Umbilical cord (tissue), 2 donors: ENCODE measurements at places on chromosomes 2 and 18.

GRCh38 chr2:185284696-185285095 lies 453.9 kb upstream of the FSIP2 start:
- no peak for DNase-seq

DNA sequence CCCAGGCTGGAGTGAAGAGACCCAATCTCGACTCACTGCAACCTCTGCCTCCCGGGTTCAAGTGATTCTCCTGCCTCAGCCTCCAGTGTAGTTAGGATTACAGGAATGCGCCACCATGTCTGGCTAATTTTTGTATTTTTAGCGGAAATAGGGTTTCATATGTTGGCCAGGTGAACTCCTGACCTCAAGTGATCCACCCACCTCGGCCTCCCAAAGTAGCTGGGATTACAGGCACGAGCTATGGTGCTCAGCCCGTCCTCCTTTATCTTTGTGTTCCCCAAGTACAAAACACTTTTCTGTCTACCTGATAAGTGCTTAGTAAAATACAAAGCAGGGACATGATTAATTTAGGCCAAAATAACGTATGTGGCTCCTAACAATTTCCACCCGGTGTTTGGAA lies 91.2 kb upstream of the STK17B start:
- DNase-seq = no peak

- DNase-seq = no peak
Observed at GRCh38 chr2:8096484-8096883, 585.4 kb upstream of the ID2 start.

DNA sequence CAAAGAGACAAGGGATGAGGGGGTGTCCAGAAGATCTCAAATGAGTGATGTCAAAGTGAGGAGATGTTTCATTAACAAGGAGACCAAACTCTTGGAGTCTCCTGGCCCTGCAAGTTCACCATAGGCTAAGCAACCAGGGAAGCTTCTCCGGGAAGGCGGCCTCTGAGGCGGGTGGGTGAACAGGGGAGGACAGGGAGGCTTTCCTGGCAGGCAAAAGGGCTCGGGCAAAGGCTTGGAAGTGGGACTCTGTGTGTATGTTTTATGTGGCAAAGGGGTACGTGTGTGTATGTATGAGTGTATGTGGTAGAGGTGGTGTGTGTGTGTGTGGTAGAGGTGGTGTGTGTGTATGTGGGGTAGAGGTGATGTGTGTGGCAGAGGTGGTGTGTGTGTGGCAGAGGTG lies 163.9 kb downstream of the DYSF start:
- DNase-seq = no peak

DNA sequence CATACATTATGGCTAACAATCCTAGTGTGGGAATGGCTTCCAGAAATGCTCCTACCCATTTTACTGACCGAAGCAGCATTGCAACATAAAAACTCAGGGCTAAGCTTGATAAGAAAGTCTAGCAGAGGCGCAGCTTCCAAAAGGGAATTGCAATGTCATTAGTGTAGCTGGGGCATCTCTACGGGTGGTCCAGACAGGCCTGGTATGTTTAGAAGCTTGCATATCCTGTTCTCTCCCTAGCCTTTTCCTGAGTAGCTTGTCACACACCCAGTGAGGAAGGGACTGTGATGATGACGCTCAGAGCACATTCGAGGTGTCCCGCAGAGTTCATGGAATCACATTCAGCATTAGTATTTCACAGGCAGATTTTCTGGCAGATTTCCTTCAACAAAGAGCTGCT lies 38.0 kb upstream of the COL5A2 start:
- peak; percentile 92 for DNase-seq

- no peak for DNase-seq
Observed at GRCh38 chr18:31563778-31564177, 27.9 kb upstream of the TTR start.

DNA sequence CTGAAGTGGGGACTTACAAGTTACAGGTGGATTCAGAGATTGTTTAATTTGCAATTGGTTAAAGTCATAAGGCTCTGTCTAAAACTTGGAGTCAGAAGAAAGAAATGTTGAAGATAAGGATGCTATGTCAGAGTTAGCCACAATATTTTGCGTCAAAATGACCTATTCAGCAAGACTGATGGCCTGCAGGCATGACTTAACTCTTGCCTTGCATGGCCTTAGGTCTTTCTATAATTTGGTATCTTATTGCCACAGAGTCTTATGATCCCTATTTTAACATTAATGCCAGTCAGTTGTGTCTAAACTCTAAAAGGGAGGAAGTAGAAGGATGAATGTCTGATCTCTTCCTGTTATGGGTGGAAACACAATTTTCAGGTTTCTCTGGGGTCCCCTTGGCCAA lies 5.2 kb upstream of the COMMD1 start:
- DNase-seq = no peak

GRCh38 chr2:199307461-199307860 lies 150.3 kb downstream of the SATB2 start:
- DNase-seq = no peak

GRCh38 chr2:233901367-233901766 lies 15.8 kb upstream of the TRPM8 start:
- DNase-seq = no peak

DNA sequence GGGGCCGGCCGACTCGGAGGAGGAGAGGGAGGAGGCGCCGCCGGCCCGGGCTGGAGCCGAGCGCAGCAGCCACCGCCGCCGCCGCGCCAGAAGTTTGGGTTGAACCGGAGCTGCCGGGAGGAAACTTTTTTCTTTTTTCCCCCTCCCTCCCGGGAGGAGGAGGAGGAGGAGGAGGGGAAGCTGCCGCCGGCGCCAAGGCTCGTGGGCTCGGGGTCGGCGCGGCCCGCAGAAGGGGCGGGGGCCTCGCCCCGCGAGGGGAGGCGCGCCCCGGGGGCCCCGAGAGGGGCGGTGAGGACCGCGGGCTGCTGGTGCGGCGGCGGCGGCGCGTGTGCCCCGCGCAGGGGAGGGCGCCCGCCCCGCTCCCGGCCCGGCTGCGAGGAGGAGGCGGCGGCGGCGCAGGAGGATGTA lies 316 bp downstream of the CRIM1 start:
- DNase-seq = no peak

DNA sequence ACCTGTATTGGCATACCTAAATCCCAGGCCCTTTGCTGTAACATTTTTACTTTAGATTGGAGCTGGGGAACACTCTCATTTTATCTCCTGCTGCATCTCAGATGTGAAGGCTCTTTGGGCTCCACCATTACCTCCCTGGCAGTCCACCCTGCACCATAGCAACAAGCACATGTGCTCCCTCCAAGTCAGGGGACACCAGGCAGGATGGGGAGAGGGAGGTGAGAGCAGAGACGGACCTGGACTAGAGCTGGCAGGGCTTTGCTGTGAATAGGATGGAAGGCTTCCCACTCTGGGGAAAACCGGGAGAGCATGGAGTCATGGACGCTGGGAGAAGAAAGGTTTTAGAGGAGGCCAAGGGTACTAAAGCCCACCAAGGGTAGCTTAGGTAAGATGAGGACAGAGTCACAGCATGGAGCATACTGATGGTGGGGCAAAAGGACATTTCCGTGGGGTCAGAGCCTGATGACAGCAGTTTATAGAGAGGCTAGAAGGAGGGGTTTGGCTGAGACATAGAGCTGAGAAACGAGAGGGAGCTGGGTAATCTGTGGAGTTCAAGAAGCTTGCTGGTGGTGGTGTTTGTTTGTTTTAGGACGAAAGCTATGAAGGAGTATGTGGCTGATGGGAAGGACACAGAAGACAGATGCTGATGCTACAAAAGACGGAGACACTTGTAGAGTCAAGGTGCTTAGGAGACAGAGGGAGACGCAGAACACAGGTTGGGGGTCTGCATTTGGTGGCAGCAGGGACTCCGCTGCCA lies 134.8 kb downstream of the COL6A3 start:
- DNase-seq = no peak

- DNase-seq = no peak
Observed at GRCh38 chr2:225761396-225761795, 361.9 kb downstream of the NYAP2 start.

- DNase-seq = no peak
Observed at GRCh38 chr2:28662044-28662443, 89.6 kb upstream of the PPP1CB start.

DNA sequence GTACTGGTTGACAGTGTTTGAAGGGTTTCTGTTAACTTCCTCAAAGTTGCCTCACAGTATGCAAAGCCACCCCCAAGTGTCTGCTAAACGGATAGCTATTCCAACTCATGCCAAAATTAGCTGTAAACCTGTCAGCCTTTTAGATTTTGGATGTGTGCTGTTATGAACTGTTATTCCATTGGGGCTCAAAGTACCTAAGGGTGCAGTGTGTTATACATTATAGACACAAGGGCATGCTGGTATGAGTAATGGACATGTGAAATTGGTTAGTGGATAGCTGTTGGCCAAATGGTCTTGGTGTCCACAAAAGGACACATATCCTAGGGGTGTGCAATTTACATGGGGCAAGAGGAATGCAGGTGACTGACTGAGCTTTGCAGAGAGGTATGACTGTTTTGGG lies 33.7 kb upstream of the CCBE1 start:
- DNase-seq = no peak

DNA sequence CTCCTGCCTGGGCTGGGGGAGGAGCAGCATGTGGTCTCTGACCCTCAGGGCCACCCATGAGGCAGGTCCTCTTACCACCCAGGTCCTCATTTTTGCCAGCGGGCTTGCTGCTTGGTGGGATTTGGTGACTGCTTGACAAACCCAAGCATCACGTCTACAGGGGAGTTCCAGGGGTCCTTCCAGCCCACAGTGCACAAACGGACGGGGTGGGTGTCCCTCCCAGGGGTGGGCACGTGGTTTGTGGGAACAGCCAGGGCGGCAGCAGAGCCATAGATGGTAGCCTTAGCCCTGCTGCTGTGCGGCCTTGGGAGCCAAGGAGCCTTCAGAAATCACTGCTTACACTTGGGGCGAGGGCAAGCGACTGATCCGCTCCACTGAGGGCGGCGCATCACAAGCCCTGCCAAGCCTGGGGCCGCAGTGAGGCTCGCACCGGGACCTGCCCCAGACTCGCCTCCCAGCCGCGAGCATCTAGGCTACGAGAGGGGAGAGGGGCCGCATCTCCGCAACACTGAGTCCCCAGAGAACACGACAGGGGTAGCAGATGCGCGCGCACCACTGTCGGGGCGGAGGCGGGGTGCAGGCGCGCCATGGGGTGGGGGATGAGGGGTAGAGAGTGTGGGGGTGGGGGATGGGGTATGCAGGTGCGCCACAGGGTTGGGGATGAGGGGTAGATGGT lies 36.9 kb downstream of the SNED1 start:
- DNase-seq = no peak

DNA sequence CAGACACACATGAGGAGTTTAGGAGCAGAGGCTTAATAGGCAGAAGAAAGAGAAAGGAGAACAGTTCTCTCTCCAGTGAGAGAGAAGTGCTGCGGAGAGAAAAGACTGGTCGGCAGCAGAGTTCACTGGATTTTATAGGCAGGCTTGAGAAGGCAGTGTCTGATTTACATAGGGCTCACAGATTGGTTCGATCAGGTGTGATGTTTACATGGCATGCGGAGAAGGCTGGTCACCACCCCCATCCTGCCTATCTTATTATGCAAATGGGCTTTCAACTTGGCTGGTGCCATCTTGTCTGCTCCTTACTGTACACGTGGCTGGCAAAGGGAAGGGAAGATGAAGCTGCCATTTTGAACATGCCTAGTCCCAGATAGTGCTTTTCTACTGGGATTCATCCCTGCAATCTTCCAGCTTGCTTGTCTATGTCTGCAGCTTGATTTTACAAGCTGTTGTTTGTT lies 113.4 kb downstream of the AP1S3 start:
- no peak for DNase-seq

- peak; percentile 87 for DNase-seq
Observed at GRCh38 chr2:20196657-20197161, 28.2 kb downstream of the SDC1 start.

- DNase-seq = no peak
Observed at GRCh38 chr18:25423267-25423666, 71.3 kb upstream of the ZNF521 start.

DNA sequence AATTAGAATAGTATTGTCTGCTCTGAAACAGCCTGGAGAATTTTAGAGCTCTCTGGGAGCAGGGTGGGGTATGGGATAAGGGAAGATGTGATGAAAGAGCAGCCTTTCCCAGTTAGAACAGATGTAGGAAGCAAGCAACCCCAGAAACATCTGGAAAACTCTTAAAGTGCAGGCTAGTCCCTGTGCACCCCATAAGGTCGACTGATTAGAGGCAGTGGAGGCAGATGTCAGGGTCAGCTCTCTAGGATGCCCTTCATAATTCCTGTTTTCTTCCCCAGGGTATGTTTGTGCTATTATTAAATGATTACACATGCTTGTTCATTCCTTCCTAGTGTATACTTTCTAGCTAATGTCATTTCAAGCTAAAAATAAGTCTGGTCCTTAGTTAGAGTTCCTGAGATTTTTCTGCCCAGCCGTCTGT lies 41.7 kb downstream of the PTPRM start:
- DNase-seq = peak; percentile 30

DNA sequence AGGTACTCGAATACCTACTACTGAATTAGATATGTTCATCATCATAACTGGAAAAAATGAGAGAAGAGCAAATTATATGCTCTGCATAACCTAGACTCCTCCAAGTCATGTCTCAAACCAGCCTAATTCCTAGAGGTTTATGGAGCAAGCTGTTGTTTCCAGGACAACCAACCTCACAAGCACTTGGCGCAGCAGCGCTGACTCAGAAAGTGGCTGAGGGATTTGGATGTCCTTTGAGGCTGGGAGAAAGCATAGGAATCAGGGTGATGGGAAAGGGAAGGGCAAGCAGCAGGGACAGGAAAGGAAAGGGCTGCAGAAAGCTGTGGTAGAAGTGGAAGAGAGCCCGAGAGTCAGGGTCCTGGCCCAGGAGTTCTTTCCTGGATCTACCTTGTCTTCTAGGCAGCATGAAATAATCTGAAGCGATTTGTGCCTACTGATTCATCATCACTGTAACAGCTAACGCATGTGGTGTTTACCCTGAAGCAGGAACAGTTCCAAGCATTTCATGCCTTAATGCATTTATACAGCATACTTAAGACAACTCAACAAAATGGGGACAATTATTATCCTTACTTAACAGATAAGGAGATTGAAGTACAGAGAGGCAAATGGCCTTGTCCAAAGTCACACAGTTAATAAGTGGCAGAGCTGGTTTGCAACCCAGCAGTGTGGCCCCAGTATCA lies 3.7 kb downstream of the PLEK start:
- DNase-seq = peak; percentile 92

DNA sequence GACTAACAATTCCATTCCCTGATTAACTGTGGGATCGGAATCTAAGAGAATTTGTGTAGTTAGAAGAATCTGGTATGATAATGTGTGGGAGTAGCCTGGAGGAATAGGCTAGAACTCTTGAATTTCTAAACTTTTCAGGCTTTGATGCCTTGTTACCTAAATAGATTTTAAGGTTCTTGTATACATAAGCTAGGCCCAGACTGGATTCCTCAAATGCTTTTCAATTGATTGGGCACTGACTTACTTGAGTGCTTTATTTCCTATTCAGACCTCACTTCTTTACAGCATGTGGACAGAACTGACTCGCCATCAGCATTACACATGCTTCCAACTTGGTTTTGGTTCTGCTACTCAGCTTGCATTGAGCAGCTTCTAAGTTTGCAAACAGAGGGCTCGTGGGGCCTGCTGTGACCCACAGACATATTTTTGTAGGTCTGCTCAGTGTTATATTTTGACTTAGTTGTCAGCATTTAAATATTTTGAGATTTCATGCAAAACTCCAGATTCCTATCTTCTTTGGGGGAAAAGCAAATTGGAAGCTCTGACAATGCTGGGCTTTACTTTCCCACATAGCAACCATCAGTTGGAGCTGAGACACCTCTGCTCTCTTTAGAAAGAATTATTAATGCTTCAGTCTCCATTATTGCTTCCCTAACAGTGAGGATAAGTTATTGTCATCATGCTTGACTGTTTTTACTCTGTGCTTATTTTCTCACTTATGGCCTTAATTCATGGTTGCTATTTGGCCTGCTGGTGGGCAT lies 5.7 kb downstream of the PARD3B start:
- peak; percentile 72 for DNase-seq
